ENCODE measurements at places on chromosomes 16 and 17. TPM values are rescaled to one million over a fixed set of nuclear protein-coding genes. Genes with fewer than 3 reads are reported as not detected.

DNA sequence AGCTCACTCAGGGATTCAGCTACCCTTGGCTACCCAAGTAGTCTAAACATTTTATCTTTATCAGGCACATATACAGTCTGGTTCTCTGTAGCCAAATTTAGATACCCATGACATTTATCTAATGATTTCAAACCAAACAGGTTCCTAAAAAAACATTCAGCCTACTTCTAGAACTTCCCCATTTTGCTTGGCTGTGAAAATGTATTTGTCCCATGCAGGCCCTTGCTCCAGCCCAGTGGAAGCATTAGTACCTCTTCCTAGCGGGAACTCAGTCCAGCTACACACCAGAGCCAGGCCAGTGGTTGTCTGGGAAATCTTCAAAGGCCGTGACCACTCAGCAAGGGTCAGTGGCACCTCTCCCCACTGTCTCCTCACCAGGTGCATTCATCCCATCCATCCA is 26.2 kb upstream of the NAGLU start:
- no peak for DNase-seq
- peaks cover 55% of the 10 kb centered on the region for H3K36me3 ChIP-seq
- H3K4me3 ChIP-seq: no peak overlapping the region
- no peak overlapping the region for H3K27ac ChIP-seq
- H3K27me3 ChIP-seq: no peaks in the 10 kb centered on the region

GRCh38 chr16:73553941-73554660 is 506.2 kb upstream of the ZFHX3 start:
- no peaks in the 10 kb centered on the region for H3K36me3 ChIP-seq
- peaks cover 26% of the 10 kb centered on the region for H3K27me3 ChIP-seq
- no peak overlapping the region for H3K27ac ChIP-seq

- no peak for DNase-seq
- H3K4me1 ChIP-seq: peaks cover 10% of the 10 kb centered on the region
- H3K27ac ChIP-seq: no peak overlapping the region
- H3K36me3 ChIP-seq: no peaks in the 10 kb centered on the region
Measured at GRCh38 chr16:19142939-19143598, 25.0 kb upstream of the SYT17 start.

- H3K27ac ChIP-seq: no peak overlapping the region
- DNase-seq: no peak
- H3K36me3 ChIP-seq: no peaks in the 10 kb centered on the region
- H3K27me3 ChIP-seq: no peaks in the 10 kb centered on the region
Measured at GRCh38 chr17:32100971-32101631, 41.2 kb upstream of the RHOT1 start.

DNA sequence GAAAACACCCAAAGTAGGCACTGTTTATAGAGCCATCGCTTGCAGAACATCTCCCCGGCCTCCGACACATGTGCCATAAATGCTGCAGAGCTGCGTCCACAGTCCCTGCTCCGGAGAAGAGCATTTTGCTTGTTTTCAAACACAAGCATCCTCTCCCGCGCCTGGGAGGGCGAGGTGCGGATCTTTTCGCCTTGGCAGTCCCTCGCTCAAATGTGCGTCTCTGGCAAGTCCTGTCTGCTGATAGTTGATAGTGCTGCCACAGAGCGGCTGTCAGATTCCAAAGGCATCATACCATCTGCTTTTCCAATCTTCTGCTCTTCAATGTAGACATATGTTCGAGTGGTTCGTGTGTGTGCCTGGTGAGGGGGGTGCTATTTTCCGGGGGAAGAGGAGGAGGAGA is 603.7 kb downstream of the MAF start:
- no peaks in the 10 kb centered on the region for H3K27me3 ChIP-seq
- H3K36me3 ChIP-seq: no peaks in the 10 kb centered on the region

GRCh38 chr17:29933379-29933778 is 3.4 kb upstream of the SSH2 start:
- H3K27me3 ChIP-seq: no peaks in the 10 kb centered on the region
- H3K4me1 ChIP-seq: peaks cover 10% of the 10 kb centered on the region
- H3K36me3 ChIP-seq: no peaks in the 10 kb centered on the region

DNA sequence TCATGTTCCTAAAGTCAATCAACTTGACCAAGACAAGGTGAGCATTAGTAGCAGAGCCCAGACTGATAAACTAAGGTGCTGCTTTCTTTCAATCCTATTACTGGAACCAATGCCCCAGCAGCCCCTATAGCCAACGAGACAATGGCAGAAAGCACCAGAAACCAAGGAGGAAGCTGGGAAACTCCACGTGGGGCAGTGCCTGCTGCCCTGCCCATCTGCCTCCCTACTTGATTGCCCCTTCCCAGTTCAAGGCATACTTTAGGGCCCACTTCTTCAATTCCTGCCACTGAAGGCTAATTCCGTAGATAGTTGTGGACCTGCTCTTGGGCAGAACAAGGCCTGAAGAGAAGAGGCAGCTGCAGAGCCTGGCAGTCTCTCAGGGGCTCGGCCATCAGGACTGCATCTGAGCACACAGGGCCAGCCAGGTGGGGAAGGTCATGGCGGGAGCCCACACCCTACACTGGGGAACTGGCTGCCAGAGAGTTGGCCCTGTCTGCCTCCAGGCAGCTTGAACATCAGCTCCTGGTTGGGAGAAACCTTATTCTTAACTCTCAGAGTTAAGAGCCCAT is 30.9 kb downstream of the WSB1 start:
- no peak overlapping the region for H3K4me3 ChIP-seq
- H3K27me3 ChIP-seq: no peaks in the 10 kb centered on the region
- no peaks in the 10 kb centered on the region for H3K36me3 ChIP-seq

GRCh38 chr16:54211203-54211602 is 75.4 kb downstream of the IRX3 start:
- peaks cover 3% of the 10 kb centered on the region for H3K27me3 ChIP-seq
- no peak for DNase-seq
- H3K27ac ChIP-seq: no peak overlapping the region
- H3K4me1 ChIP-seq: peaks cover 5% of the 10 kb centered on the region

DNA sequence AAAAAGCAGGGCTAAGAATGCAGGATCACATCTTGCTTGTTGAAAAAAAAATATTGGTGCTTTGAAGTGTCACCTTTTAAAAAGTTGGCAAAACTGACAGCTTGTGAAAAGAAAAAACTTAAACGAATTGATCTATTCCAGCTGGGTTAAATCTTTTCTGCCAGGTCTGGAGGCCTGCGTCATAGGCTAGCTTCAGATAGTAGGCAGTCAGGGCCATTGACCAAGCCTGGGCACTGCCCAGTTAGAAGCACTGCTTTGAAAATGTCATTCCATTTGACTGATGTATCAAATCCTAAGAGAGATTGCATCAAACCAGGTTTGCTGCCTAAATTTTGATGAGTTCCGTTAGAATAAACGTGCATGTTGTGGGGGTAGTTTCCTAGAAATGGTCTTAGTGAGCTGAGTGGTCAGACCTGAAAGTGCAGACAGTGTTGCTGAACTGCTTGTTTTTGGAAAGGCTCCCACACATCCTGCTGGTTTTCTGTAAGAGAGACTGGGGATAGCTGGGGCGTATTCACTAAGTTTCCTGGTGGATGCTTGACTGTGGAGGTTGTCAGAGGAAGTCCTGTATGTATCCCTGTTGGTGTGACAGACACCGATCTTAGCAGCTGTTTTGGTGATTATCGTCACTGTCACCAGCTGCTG is 38.8 kb downstream of the NUP88 start:
- no peaks in the 10 kb centered on the region for H3K4me1 ChIP-seq
- H3K27me3 ChIP-seq: no peaks in the 10 kb centered on the region
- DNase-seq: no peak
- H3K27ac ChIP-seq: no peak overlapping the region
- H3K36me3 ChIP-seq: peaks cover 83% of the 10 kb centered on the region
- no peak overlapping the region for H3K4me3 ChIP-seq

- H3K4me3 ChIP-seq: no peak overlapping the region
- no peaks in the 10 kb centered on the region for H3K4me1 ChIP-seq
- DNase-seq: no peak
- no peaks in the 10 kb centered on the region for H3K27me3 ChIP-seq
- peaks cover 56% of the 10 kb centered on the region for H3K36me3 ChIP-seq
Measured at GRCh38 chr17:78969865-78970264, 9.9 kb downstream of the LGALS3BP start.

GRCh38 chr17:83053021-83053681 is 26.3 kb upstream of the METRNL start:
- peaks cover 34% of the 10 kb centered on the region for H3K4me1 ChIP-seq
- no peak for DNase-seq
- no peaks in the 10 kb centered on the region for H3K27me3 ChIP-seq
- no peak overlapping the region for H3K4me3 ChIP-seq
- H3K27ac ChIP-seq: peak overlapping the region; percentile 70

DNA sequence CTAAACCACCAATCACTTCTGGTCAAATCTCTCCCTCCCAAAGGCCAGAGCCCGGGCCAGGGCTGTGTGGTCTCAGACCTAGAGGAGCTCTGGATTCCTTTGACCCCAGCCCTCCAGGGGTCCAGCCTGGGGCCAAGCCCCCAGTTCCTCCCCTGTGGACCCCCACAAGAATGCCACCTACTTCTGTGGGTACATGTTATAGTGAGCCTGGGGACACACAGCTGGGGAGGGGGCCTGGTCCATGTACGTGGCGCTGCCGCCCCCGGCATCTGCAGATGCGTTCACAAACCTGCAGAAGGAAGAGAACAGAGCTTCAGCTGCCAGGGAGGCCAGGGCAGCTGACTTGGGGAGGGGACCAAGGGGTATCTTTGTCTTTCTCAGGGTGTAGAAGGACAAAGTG is 7.9 kb upstream of the GHDC start:
- no peak overlapping the region for H3K27ac ChIP-seq
- peaks cover 78% of the 10 kb centered on the region for H3K36me3 ChIP-seq
- H3K4me1 ChIP-seq: peaks cover 6% of the 10 kb centered on the region
- no peak overlapping the region for H3K4me3 ChIP-seq

GRCh38 chr16:71873199-71873598 is 10.8 kb downstream of the ZNF821 start:
- no peaks in the 10 kb centered on the region for H3K4me1 ChIP-seq
- no peaks in the 10 kb centered on the region for H3K36me3 ChIP-seq
- H3K4me3 ChIP-seq: no peak overlapping the region
- no peak overlapping the region for H3K27ac ChIP-seq

GRCh38 chr16:60246086-60246485 is 1512.0 kb upstream of the GOT2 start:
- H3K4me3 ChIP-seq: no peak overlapping the region
- H3K36me3 ChIP-seq: no peaks in the 10 kb centered on the region
- H3K27ac ChIP-seq: no peak overlapping the region
- H3K4me1 ChIP-seq: no peaks in the 10 kb centered on the region

- DNase-seq: no peak
- no peaks in the 10 kb centered on the region for H3K4me1 ChIP-seq
- H3K27me3 ChIP-seq: peaks cover 10% of the 10 kb centered on the region
- no peak overlapping the region for H3K27ac ChIP-seq
Measured at GRCh38 chr16:49356728-49357488, 16.7 kb upstream of the C16orf78 start.

DNA sequence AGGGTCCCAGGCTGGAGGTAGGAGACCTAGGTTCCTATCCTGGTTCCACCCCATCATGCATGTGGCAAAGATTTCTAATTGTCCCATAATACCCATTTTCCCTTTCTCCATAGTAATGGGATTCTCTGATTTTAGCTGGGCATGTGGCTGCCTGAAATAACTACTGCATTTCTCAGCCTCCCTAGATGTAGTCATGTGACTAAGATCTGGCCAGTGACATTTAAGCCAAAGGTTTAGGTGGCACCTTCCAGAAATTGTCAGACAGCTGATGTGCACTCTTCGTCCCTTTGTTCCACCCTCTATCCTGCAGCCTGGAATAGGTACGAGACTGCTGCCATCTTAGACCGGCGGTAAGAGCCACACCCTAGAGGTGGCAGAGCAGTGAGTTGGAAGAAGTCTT is 8.2 kb downstream of the NXPH3 start:
- H3K4me1 ChIP-seq: no peaks in the 10 kb centered on the region
- no peak overlapping the region for H3K4me3 ChIP-seq
- DNase-seq: no peak
- no peaks in the 10 kb centered on the region for H3K27me3 ChIP-seq
- H3K36me3 ChIP-seq: no peaks in the 10 kb centered on the region
- H3K27ac ChIP-seq: no peak overlapping the region

- no peak overlapping the region for H3K27ac ChIP-seq
- H3K36me3 ChIP-seq: no peaks in the 10 kb centered on the region
- DNase-seq: no peak
- H3K27me3 ChIP-seq: no peaks in the 10 kb centered on the region
Measured at GRCh38 chr17:80422276-80422675, 7.3 kb downstream of the ENDOV start.

DNA sequence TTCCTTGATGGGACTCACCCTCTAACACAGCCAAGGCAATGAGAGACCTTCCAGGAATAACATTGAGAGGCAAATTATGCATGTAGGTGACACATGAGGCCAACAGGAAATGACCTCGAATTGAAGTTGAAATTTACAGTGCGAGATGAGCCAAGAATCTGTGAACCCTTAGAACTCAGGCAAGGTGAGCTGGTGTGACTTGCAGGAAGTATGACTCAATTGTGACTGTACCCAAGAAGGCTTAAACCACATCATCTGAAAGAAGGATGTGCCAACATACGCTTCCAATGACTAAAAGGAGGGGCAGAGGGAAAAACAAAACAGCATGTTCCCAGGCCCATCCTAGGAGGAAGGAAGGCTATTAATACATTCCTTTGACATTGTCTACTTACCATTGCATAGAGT is 44.8 kb downstream of the PITPNC1 start:
- H3K27ac ChIP-seq: peak overlapping the region; percentile 65
- H3K36me3 ChIP-seq: no peaks in the 10 kb centered on the region
- peaks cover 32% of the 10 kb centered on the region for H3K4me1 ChIP-seq

GRCh38 chr16:73319737-73320136 is 271.8 kb upstream of the ZFHX3 start:
- H3K4me3 ChIP-seq: no peak overlapping the region
- no peak for DNase-seq
- no peaks in the 10 kb centered on the region for H3K4me1 ChIP-seq
- H3K36me3 ChIP-seq: no peaks in the 10 kb centered on the region
- peaks cover 3% of the 10 kb centered on the region for H3K27me3 ChIP-seq
- no peak overlapping the region for H3K27ac ChIP-seq

DNA sequence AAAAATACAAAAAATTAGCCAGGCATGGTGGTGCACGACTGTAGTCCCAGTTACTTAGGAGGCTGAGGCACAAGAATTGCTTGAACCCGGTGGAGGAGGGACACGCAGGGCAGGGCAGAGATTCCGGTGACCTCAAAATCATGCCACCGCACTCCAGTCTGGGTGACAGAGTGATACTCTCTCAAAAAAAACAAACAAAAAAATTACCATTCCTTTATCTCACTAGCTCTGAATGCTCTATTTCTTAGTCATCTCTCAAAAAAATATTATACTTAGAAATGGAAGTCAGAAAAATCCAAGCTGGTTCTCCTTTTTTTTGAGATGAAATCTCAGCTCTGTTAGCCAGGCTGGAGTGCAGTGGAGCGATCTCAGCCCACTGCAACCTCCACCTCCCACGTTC is 40.8 kb downstream of the SPOP start:
- no peaks in the 10 kb centered on the region for H3K27me3 ChIP-seq
- no peaks in the 10 kb centered on the region for H3K36me3 ChIP-seq
- H3K27ac ChIP-seq: no peak overlapping the region
- H3K4me3 ChIP-seq: no peak overlapping the region

ACTG1 gene
- total RNA-seq: 414 TPM

BCO1 gene
- not detected for total RNA-seq

HLF gene
- total RNA-seq: 29.6 TPM

CCL5 gene
- total RNA-seq: 1.0 TPM

HEATR9 gene
- total RNA-seq: not detected

ZPBP2 gene
- total RNA-seq: not detected

CHAD gene
- not detected for total RNA-seq

GUCY2D gene
- 0.20 TPM for total RNA-seq

PRDM7 gene
- total RNA-seq: not detected
